ENCODE measurements at places on chromosomes 5 and 9.

DNA sequence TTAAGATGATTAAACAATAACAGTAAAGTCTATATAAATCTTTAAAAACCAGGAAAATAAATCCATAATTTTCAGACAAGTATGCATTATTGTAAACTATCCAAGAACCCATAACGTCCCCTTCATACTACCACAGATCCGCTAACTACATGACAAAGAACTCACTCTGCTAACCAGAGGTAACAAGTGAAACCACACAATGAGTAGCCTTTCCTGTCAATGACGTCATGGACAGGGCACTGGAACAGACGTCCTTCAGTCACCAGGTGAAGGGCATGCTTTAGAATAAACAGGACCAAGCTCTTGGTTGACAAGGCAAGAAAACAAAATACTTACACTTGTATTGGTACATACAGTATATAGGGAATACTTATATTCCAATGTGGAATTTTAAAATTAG lies 45.2 kb downstream of the RNF130 start:
- DNase-seq, result no peak

DNA sequence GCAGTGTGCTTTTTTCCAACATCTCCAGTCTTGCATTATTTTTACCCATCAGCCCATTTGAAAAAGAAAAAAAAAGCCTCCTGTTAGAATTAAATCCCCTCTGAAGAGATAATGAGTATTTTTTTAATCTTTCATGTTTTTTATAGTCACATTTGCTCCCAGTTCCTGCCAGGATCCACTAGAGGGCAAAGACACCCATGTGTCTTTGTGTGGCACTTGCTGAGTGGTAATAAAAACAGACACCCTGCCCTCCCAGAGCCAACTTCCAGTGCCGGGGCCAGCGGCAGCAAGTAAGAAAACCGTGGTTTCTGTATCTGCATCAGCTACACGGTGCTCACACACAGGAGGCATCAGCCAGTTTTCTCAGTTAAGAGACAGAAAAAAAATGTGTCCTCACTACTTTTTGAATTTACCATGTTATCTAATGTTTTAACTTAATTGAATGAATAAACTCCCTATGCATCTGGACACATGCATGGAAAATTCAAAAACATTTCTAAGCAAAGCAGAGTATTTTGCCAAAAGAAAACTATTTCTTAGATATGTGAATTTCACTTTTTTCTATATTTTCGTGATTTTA lies 70.2 kb upstream of the PLEKHG4B start:
- DNase-seq, result no peak

GRCh38 chr9:107809871-107810460 lies 320.4 kb upstream of the KLF4 start:
- no peak for DNase-seq

DNA sequence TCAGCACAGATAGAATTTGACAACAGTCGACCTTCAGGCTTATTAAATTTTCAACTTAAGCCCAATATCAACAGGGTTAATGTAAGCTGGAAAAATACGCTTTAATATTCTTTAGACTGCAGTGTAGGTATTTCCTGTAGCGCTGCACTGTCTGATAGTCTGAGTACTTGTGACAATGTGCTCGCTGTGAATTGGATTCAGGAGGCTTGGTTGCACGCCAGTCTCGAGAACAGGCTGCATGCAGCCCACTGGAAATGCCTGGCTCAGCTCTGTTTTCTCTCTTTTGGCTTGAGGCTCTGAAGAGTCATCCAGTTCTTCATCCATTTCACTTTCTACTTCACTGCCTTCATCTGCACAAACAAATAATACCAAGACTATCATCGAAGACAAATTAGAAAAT lies 300.9 kb downstream of the RFX3 start:
- no peak for DNase-seq

- DNase-seq, result no peak
Observed at GRCh38 chr5:33166948-33167347, 273.8 kb upstream of the TARS1 start.

DNA sequence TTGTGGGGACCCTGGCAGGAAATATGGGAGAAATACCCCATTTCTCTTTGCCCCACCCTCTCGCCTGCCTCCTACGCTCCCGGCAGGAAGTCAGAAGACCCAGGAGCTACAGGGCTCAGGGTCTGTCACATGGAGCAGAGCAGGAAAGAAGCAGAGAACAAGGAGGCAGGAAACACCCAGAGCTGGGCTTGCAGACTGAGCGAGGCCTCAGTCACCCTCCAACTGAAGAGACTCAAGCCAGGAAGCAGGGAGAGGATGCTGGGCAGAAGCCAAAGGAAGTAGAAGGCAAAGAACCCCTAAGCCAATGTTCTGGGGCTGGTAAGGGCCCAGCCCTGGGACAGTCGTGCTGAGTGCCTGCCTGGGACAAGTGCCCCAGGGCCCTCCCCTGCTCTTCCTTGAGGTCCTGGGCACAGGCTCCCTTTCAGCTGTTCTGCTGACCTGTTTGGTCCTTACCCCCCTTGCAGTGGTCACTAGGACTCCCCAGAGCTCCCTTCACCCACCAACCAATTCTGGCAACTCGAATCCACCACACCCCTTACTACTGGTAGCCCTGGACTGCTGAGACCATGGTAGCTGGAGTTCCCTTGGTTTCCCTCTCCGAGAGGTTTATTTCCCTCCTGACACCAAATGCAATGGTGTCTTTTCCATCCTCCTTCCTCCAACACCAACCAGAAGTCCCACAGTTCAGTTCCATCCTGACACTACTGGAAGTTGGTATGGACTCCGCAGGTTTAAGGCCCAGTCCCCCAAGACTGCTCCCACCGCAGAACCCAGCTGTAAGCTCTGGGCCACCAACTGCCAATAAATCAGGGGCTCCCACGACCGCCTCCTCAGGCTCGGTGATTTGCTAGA lies 157.5 kb downstream of the COL23A1 start:
- DNase-seq, result no peak

DNA sequence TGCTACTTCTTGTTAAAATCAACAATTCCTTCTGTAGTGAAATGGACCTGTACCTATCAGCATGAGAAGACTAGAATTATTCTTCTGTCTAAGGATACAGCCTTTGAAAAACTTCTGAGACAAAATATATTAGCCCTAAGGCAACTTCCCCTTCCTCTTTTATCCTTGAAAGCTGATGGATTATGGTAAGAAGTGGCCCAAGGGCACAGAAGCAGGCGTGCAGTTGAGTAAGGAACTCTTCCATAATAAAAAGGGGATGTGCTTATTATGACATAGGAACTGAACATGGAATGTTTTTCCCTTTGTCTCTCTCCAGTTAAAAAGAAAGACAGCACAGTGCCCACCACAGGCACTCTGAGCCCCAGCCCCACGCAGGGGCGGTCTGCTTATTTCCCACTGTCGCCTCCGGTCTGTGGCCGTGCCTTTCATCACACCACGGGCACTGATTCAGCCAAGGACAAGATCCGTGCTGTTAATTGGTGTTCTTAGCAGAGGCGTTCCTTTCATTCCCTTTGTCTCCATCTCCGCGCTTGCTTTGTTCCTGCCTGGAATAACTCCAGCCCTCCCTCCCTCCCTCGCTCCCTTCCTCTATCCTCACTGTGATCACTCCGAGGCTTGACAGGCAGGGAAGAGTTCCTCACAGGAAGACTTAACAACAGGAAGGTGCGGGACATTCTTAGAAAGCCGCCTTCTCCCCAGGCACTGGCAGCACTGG lies 135.9 kb upstream of the OTULINL start:
- DNase-seq, result no peak

DNA sequence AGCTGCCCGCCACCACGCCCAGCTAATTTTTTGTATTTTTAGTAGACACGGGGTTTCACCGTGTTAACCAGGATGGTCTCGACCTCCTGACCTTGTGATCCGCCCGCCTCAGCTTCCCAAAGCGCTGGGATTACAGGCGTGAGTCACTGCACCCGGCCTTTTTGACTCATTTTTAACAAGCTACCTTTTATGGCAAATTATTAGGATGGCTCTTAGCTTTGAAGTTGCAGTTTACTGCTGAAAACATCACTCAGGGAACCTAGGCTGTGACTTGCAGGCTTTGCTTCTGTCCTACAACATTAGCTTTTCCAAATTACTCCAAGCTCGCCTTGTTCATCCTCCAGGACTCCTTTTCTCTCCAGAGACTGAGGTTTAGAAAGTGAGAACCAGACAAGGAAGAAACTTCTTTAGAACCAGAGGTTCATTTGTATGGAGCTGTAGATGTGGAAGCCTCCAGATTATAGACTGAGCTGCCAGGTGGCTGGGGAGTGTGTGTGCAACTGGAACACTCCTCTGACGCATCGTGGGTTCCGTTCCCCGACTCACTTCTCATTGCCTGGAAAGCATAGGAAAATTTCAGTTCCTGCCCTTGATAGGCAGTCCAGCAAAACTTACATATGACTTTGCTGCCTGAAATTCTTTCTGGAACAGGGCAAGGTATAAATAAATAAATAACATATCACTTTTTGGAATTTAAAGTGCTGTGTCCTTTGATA lies 23.8 kb upstream of the SPTAN1 start:
- no peak for DNase-seq

Data from T-helper 9 cell (primary cell).